ENCODE measurements at places on chromosomes 11 and 22.

GRCh38 chr11:78425399-78426070 lies 7.9 kb upstream of the GAB2 start:
- DNase-seq = no peak

- DNase-seq = no peak
These were observed 9.5 kb downstream of the RBMXL2 start for GRCh38 chr11:7098235-7098832.

GRCh38 chr11:130816546-130817329 lies 99.5 kb downstream of the SNX19 start:
- no peak for DNase-seq

GRCh38 chr22:43723816-43724215 lies 88.3 kb downstream of the EFCAB6 start:
- DNase-seq = no peak

DNA sequence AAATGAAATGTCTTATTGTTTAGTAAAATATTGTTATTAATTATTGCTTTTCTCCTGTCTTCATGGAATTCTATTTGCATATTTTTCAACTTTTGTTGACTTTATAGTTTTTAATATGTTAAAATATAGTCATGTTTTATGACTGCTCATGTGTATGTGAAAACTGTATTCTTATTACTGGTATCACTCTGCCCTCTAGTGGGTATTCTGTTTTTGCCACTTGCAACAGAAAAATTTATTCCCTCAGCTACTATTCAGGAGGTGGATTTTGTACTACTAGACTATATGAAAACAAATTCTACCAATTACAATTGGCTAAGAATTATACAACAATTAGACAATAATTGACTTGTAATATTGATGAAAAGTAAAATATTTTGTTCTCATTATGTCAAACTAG lies 45.0 kb downstream of the OR4C6 start:
- no peak for DNase-seq

GRCh38 chr11:86999859-87000753 lies 37.6 kb upstream of the TMEM135 start:
- no peak for DNase-seq

- no peak for DNase-seq
These were observed at the start of gene PPP6R3 for GRCh38 chr11:68460741-68461574. TSS of gene PPP6R3 (plus strand) at chr11:68460752. CDS start at chr11:68537665, 76,913 bp downstream.

- no peak for DNase-seq
These were observed 25.6 kb downstream of the OR2AG2 start for GRCh38 chr11:6746086-6746618.

- DNase-seq = no peak
These were observed 617.7 kb downstream of the OPCML start for GRCh38 chr11:132914600-132914999.

- DNase-seq = no peak
These were observed 34.9 kb downstream of the CADM1 start for GRCh38 chr11:115469361-115469760.

GRCh38 chr22:29163808-29164207 lies 41.9 kb upstream of the EMID1 start:
- no peak for DNase-seq

DNA sequence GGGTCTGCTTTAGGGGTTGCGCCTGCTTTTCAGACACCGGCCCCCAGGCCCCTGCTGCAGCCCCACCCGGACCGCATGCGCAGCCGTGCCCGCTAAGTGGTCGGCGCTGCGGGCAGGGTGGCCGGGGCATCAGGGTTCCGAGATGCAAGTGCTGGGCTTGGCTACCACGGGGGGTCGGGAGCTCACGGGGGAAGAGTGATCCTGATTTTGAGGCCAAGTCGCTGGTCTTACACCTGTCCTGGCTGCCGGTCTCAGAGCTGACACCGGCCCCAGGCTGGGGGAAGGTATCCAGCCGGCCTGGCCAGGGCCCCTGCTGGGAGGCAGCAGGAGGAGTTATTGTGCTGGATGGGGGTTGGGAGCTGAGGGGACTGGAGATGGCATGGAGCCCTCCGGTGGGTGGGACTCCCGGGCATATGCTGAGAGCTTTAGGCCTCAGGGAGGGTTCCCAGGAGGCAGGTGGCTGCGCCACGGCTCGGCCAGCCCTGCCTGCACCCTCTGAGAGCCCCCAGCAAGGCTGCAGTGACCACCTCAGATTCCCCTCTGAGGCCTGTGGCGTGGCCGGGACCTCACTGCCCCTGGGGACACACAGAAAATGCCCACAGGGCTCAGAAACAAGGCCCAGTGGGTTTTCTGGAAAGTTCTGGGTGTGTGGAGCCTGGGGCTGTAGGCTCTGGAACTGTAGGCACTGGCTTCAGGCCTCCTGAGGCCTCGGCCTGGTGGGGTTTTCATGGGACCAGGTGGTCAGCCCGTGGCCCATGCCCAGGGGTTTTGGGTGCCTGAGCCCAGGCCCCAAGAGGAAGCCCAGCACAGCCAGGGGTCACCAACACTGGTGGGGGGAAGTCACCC lies 4.4 kb upstream of the MUC5AC start:
- DNase-seq = no peak

DNA sequence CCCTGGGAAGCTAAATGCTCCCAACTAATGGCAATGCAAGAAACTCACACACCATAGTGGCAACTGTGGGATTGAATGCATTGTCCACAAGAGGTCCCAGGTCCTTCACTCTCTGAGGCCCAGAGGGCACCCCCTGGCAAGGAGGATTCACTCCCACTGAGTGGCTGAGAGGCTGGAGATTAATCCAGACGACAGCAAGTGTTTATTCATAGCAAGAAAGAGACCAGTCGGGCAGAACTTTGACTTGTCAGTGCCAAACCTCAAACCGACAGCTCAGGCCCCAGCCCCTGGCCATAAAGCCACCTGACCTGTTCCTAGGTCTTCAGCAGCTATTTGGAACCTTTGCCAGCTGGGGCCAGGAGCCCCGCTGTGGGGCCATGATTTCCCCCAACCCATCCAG lies 54.5 kb upstream of the MPEG1 start:
- no peak for DNase-seq

GRCh38 chr11:117830072-117830471 lies 5.5 kb upstream of the FXYD2 start:
- DNase-seq = no peak

DNA sequence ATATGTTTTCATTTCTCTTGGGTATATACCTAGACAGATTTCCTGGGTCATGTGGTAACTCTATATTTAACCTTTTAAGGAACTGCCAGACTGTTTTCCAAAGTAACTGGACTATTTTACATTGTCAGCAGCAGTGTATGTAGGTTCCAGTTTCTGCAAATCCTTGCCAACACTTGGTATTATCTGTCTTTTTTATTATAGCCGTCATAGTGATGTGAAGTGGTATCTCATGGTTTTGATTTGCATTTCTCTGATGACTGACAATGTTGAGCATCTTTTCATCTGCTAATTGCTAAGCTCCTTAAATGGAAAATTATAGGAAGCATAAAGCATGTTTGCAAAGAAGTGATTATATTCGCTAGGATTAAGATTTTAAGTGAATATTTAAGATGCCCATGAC lies 13.9 kb downstream of the NNMT start:
- no peak for DNase-seq

- DNase-seq = no peak
These were observed 4.2 kb downstream of the CELSR1 start for GRCh38 chr22:46533070-46533833.

GRCh38 chr11:130144861-130145281 lies 14.7 kb upstream of the ST14 start:
- no peak for DNase-seq

DNA sequence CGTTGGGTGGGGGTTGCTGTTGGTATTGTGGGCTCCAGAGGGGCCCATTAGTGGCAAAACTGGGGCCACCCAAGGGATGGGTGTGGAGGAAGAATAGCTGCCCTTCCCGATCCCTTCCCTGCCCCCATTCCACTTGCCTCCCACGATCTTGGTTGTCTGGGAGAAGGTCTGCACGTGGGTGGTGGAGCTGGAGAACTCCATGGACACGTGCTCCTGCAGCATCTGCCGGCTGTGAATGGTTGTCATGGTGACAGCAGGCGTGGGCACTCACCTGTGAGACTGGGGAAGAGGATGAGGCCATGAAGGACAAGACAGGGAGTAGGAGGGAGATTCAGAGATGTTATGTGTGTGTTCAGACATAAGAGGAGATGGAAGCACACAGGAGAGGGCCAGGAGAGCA lies 2.0 kb downstream of the IGSF22 start:
- no peak for DNase-seq

DNA sequence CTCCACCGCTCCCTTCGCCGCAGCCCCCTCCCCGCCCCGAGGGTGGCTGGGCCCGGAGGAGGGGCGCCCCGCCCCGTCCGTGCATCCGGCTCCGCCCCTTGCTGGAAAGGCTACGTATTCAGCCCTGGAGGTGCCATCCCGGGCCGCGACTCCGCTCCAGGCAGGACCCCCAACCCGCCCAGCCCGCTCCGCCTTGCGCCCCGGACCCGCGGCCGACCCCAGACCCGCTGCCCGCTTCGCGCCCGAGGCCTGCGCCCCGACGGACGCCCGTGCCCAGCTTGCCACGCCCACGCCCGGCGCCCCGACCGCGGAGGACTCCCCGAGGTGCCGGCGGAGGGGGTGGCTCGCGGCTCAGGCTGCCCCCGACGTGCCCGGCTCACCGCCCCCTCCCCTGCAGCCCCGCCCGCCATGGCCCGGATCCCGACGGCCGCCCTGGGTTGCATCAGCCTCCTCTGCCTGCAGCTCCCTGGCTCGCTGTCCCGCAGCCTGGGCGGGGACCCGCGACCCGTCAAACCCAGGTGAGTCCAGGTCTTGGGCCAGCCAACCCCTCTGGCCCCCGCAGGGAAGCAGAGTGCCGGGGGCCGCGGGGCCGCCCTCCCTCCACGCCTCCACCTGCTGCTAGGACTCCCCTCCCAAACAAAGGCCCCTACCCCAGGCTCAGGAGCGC lies at the start of gene ADM2:
Gene ADM2 (plus strand): TSS at position 104 of the 667 bp plus-strand sequence. CDS start 305 bp downstream, at position 409.
- no peak for DNase-seq

GRCh38 chr11:93653571-93653970 lies 7.9 kb upstream of the CEP295 start:
- DNase-seq = no peak

- DNase-seq = no peak
These were observed 6.0 kb downstream of the NEAT1 start for GRCh38 chr11:65428578-65429067.

- no peak for DNase-seq
These were observed 63.7 kb downstream of the PPFIBP2 start for GRCh38 chr11:7577291-7578190.

GRCh38 chr11:38990139-38990538 lies 2392.1 kb upstream of the RAG2 start:
- no peak for DNase-seq

DNA sequence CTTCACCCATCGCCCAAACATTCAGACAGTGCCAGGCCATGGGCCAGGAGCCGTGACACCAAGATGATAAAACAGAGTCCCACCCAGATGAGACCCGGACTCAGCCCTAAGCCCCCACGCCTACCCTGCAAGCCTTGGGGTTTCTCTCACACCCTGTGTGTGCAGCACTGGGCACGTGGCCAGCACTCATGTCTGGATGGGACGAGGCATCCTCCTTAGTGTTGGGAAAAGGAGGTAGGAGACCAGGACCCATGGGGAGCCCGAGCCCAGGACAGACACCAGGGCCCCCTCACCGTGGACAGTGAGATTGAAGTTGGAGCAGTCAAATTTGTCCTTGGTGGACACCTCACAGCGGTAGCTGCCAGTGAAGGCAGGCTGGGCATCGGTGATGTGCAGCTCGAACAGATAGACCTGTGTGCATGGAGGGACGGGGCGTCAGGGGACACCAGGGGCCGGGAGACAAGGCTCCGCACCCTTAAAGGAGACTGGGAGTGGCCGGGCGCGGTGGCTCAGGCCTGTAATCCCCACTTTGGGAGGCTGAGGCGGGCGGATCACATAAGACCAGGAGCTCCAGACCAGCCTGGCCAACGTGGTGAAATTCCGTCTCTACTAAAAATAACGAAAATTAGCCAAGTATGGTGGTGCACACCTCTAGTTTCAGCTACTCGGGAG lies 4.2 kb downstream of the MYBPC3 start:
- no peak for DNase-seq

- no peak for DNase-seq
These were observed 121.5 kb downstream of the CCDC34 start for GRCh38 chr11:27241311-27242122.

DNA sequence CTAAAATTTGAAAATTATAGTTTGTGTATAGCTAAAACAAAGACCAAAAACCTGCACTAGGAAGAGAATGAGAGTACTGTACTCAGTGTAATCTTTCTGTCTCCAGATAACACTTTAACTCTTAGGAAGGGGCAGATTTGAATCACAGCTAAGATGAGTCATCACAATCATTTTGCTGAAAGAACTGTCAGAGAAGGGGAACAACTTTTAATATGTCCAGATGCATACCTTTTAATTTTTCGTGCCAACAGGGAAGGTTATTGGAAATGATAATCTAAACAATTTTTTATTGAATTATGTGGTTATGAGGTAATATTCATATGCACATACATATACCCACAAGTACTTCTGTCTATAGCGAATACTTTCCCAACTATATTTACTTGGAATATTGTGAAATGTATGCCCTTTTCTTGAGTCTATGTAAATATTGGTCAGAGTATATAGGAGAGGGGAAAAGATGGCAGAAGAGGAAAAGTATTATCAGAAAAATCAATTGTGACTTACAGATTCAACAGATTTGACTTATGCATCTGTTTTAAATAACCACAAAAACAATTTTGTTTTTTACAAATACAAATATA lies 51.1 kb upstream of the MUC15 start:
- DNase-seq = no peak

DNA sequence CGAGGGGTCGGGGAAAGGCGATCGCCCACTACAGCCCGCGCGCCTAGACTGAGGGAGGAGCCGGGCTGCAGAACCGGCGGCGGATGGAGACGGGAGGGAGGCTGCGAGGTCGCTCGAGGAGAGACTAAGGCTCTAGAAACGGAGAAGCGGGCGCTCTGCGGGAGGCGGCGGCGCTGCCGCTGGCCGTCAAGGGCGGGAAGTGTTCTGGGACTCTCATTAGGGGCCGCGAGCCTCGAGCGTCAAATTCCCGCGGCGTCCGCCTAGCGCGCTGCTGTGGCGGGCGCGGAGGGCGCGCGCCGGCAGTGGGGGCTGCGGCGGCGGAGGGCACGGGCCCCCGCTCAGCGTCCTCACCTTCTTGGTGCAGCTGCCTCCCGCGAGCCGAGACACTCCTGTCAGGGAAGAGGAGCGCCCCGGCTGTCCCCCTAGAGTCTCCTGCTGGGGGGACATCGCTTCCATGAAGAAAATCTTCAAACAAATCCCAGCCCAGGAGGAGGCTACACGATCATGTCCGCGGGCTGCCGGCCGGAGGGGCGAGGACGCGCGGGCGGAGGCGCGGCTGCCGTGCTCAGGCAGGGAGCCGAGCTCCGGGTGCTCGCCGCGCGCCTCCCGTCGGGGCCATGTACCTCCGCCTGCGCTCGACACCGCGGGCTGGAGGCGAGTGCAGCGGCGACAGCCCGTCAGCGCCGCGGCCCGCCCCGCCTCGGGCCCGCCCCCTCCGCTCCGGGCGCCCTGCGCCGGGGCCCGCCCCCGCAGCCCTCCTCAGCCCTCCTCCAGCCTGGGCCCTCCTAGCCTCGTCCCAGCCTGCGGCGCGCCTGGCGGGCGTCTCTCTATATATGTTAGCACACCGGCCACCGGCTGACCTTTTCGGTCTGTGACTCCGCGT lies at the start of gene ARHGAP20:
Gene ARHGAP20 (minus strand): TSS at position 662 of the 883 bp plus-strand sequence. CDS start 206 bp downstream, at position 456.
- no peak for DNase-seq

- DNase-seq = no peak
These were observed 8.0 kb downstream of the LAYN start for GRCh38 chr11:111548525-111548924.
